ENCODE measurements at places on chromosomes 5 and 9.

- no peak for DNase-seq
Observed at GRCh38 chr5:167001246-167001645, 1290.2 kb upstream of the WWC1 start.

- no peak for DNase-seq
Observed at GRCh38 chr5:170557314-170557713, 53.5 kb downstream of the KCNIP1 start.

GRCh38 chr5:173885475-173886010 is 2.6 kb upstream of the CPEB4 start:
- no peak for DNase-seq

DNA sequence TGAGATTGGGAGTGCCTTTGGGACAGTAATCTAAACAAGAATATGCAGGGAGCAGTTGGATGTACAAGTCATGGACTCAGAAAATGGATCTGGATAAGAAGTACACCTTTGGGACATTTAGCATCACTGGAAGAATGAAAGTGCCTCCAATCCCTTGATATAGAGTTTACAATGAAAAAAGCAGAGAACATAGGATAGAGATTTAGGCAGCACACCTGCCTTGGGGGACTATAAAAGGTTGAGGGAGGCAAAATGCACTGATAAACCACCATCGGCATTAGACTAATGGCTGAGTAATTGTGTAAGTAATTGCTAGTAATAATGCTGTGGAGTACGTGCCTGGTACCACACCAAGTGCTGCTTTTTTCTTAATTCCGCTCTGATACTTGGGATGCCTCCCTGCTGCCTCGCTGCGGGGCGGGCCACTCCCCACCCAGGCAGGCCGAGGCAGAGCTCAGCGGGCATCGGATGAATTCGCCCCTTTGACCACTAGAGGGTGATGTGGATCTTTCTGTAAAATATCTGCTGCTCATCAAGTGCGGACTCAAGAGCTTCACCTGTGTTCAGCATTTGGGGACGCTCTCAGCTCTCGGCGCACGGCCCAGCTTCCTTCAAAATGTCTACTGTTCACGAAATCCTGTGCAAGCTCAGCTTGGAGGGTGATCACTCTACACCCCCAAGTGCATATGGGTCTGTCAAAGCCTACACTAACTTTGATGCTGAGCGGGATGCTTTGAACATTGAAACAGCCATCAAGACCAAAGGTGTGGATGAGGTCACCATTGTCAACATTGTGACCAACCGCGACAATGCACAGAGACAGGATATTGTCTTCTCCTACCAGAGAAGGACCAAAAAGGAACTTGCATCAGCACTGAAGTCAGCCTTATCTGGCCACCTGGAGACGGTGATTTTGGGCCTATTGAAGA is 99.9 kb downstream of the ANKRD18B start:
- DNase-seq: peak; percentile 42

- no peak for DNase-seq
Observed at GRCh38 chr5:88678770-88679381, 204.1 kb downstream of the MEF2C start.

GRCh38 chr5:32460702-32461101 is 16.2 kb upstream of the ZFR start:
- no peak for DNase-seq

DNA sequence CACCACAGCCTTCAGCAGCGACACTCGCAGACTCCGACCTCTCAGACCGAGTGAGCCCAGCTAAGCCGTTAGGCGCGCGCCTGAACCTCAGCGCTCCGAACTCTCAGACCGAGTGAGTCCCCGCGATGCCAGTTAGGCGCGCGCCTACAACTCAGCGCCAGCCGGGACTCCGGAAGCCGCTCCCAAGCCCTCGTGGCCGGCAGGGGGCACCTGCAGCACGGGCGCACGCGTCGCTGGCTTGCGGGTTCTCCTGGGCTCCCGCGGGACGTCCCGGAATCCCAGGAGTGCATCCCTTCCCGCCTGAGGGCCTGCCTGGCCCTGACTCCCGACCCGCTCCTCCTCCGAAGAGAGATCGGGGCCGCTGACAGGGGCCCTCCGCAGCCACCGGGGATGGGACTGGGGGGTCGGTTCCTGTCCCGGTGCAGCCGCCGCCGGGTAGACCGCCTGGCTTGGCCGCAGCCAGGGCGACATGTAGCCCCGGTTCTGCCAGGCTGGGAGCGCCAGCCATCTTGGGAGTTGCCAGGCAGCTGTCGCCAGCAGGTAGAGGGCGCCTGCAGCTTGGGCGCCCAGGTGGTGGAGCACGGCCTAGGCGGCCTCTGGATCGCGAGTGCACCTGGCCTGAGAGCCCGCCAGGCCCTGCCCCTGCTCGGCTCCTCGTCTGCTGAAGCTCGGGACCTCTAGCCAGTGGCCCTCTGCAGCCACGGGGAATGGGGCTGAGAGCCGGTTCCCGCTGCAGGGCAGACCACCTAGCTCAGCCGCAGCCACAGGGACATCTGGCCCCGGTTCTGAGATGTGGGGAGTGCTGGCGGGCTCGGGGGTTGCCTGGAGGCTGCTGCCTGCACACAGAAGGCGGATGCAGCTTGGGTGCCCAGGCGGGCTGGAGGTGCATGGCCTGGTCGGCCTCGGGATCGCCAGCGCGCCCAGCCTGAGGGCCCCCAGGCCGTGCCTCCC is at the start of gene ANKRD18A:
TSS of gene ANKRD18A (minus strand) at position 114 of the 951 bp plus-strand sequence. CDS start 311 bp downstream, outside the sequence.
- DNase-seq: peak; percentile 79

- DNase-seq: no peak
Observed at GRCh38 chr9:34496149-34496712, 26.6 kb downstream of the ENHO start.

Data from stimulated activated naive CD4-positive, alpha-beta T cell (primary cell).